Neural crest cell (in vitro differentiated cells): ENCODE measurements at places on chromosomes 5 and 9. TPM values are rescaled to one million over a fixed set of nuclear protein-coding genes. Genes with fewer than 3 reads are reported as not detected.

- H3K4me1 ChIP-seq = peaks cover 17% of the 10 kb centered on the region
- peaks cover 2% of the 10 kb centered on the region for H3K36me3 ChIP-seq
- peaks cover 3% of the 10 kb centered on the region for H3K27me3 ChIP-seq
- H3K27ac ChIP-seq = no peak overlapping the region
- peak overlapping the region; percentile 94 for H3K4me3 ChIP-seq
Measured at GRCh38 chr9:83620841-83621636, 1.9 kb upstream of the IDNK start.

The OR1J2 gene
- not detected in 2 replicates for total RNA-seq

The PROB1 gene
- total RNA-seq = 2.2 and 2.4 TPM in 2 replicates

DNA sequence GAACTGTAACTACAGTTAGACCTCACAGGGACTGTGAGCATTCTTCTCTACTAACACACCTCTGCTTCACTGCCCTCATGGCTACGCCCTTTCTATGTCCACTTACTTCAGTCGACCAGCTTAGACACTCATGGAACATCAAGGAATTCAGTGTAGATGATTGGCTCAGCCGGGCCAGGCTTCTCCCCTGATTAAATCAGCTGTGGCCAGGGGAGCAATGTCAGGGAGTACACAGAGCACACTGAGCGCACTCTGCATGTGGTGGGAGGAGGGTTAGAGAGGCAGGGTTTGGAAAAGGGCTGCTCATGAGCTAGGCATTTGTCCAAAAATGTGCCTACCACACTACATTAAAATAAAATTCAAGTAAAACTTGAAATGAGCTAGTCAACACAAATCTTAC lies 400.5 kb downstream of the ARRDC3 start:
- no peaks in the 10 kb centered on the region for H3K27me3 ChIP-seq
- no peak overlapping the region for H3K27ac ChIP-seq
- H3K36me3 ChIP-seq = no peaks in the 10 kb centered on the region

The IFNA2 gene
- not detected in 2 replicates for total RNA-seq
